ENCODE measurements at places on chromosomes 11 and 22.
A peak's percentile ranks its signal among the peaks of the same experiment; 100 is the strongest.

DNA sequence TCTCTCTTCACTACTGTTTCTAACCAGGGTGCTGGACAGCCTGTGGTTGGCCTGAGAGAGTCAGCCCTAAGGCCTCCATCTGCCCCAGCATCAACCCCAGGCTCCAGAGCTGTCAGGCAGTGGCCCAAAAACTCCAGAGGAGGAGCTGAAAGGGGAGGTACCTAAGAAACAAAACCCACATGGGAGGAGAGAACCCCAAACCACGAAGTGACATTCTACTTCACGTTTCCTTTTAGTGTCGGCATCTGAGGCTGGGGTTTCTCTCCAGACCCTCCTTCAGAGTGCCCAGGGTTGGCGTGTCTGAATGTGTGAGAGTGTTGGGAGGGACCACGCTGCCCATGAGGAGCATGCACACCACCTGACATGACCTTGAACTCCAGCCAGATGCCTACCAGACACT lies 69.8 kb upstream of the NNMT start:
- DNase-seq: no peak

DNA sequence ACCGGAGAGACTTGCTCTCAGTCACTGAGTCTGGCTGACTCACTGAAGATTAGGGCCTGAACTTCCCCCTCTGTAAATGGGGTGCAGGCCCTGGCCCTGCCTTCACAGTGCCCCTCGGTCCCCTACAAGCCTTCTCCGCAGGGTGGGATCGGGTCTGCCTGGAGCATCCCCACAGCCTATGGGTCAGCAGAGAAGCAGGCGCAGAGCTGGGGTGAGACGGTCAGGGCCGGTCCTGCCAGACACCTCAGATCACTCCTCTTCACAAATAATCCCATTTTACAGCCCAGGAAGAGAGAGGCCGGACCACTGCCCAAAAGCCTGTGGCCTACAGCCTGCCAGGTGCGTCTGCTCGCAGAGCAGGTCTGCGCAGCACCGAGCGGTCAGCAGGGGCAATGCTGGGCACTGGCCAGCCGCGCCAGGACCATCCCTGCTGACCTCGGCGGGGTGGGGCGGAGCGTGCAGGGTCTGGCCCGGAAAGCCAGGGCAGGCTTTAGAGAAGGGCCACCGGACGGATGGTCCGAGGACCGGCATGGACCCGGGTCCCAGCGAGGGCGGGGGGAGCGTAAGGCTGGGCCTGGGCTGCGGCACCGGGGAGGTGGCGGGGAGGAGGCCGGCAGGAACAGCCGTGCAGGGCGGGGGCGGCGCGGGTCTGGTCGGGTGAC lies 522 bp upstream of the SEPTIN5 start:
- peak; percentile 52 for DNase-seq

DNA sequence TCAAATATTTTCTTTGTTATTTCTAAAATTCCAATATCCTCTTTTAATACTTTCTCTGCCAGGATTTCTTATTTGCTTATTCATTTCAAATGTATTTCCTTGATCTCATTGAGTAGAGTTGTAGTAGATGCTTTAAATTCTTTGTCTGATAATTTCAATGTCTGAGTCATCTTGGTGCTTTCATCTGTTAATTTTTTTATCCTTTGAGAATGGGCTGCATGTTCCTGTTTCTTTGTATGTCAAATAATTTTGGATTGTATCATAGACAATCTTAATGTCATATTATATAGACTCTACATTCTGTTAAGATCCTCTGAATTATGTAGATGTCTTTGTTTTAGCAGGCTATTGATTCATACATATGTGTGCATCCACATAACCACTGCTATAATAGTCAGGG lies 57.5 kb downstream of the MYEOV start:
- DNase-seq: no peak

GRCh38 chr11:17760102-17761029 lies 25.8 kb downstream of the KCNC1 start:
- DNase-seq: no peak

DNA sequence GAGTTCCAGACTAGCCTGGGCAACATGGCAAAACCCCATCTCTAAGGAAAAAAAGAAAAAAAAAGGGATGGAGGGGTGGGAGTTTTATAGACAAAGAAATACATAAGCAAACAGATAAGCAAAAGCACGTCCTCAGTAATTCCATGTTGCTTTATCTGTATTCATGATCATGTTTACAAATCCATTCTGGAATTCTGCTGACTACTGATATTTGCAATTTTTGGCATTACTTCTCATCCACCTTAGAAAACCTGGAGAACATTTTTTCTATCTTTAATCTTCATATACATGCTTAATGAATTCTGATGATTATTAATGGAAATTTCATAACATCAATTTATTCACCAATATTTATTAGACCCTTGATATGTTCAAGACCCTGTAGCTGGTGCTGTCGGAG lies 1.7 kb upstream of the FDX1 start:
- DNase-seq: no peak

Measured in left hindlimb (tissue), 1 donor.